ENCODE measurements at places on chromosomes 7 and 10. TPM values are rescaled to one million over a fixed set of nuclear protein-coding genes. Genes with fewer than 3 reads are reported as not detected.

DNA sequence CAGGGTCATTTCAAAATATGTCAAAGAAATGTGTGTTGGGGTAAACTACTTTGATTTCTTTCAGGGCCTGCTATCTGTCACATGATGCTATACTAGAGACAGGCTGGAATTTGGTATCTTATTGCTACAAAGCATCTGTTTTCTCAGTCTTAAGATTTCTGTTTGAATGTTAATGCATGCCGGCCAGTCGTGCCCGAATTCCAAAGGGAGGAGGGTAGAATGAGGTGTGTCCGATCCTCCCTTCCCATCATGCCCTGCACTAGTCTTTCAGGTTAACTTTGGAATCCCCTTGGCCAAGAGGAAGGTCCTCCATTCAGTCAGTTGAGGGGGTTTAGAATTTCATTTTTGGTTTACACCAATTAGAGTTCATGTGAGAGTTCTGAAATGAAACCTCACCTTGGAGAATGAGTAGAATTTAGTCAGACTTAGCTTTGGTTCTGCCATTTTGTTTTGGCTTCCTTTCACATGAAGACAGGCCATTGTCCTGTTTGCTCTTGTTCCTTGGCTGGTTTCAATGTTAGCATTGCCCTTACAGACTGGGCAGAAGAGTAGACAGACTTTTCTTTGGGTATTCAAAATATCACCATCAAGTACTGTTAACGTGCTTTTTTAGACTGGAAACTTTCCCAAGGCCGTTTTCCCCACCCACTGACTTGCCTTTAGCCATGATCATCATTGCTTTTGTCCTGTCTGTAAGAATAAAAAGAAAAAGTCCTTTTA, 95.8 kb downstream of the CAMK1D start:
- DNase-seq: peak; percentile 54
- H3K4me1 ChIP-seq: peaks cover 14% of the 10 kb centered on the region
- H3K36me3 ChIP-seq: no peaks in the 10 kb centered on the region
- H3K27ac ChIP-seq: peak overlapping the region; percentile 50
- H3K27me3 ChIP-seq: no peaks in the 10 kb centered on the region

NEURL1 gene
- total RNA-seq: 46.1 TPM

DNA sequence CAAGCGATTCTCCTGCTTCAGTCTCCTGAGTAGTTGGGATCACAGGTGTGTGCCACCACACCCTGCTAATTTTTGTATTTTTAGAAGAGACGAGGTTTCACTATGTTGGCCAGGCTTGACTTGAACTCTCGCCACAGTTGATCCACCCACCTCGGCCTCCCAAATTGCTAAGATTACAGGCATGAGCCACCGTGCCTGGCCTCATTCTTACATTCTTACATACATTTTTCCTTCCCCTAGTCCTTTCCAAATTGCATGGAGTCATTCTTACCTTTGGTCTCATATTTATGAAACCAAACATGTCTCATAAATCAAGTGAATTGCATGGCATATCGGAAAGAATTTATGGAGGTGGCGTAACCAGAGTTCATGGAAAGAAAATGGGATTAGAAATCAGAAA, 148.5 kb downstream of the ANLN start:
- no peaks in the 10 kb centered on the region for H3K4me1 ChIP-seq
- no peak for DNase-seq
- H3K27ac ChIP-seq: no peak overlapping the region

DNA sequence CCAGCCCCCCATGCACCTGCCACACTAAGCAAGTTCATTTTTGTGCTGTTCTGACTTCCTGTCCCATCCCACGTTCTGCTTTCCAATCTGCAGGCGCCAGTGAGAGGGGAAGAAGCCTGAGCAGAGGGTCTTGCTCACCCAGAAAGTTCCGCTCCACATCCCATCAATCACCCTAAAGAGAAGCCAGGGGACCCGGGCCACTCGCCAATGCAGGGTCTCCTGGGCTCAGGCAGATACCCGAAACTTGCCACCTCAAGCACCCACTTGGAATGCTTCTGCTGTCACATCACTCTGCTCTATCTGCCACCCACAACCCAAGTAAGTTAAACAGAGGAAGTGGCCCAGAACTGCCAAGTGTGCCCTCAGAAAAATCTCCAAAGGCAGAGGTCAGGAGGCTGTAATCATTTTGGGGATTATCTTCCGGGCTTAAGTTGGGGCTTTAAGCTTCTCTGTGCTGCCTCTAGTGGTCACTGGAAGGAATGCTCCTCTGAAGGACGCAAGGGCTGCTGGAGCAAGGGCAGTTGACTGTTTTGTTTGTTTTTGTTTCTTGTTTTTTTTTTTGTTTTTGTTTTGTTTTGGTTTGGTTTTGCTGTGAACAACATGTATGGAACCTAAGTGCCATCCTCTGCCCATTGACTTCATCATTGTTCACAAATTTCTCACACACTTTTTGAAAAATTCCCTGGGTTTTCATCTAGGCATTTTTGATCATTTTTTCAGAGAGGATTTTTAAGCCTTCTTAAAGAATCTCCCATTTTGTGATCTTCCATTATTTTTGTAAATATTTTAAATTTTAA, 25.5 kb downstream of the PRR15 start:
- peaks cover 4% of the 10 kb centered on the region for H3K4me1 ChIP-seq
- H3K36me3 ChIP-seq: no peaks in the 10 kb centered on the region
- no peak overlapping the region for H3K4me3 ChIP-seq
- peak; percentile 77 for DNase-seq
- H3K27me3 ChIP-seq: no peaks in the 10 kb centered on the region
- peak overlapping the region; percentile 72 for H3K27ac ChIP-seq

GIMAP8 gene
- 3.4 TPM for total RNA-seq

DNA sequence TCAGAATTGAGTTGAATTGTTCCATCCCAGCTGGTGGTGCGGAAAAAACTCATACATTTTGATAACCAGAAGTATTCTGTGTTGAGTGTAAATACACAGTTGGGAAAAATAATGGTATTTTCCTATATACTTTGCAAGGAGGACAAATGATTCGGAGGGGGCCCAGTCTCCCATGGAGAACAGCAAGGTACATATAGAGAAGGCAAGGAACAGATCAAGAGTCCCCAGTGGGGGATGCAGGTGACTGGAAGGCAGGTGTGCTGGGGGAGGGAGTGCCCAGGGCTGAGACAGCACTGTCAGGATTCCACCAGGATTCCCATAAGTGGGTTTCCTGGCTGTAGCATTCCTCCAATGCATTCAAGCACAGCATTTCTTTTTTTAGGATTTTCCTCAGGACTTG, 10.8 kb upstream of the ADCY1 start:
- peak; percentile 3 for DNase-seq
- H3K4me1 ChIP-seq: no peaks in the 10 kb centered on the region
- no peaks in the 10 kb centered on the region for H3K36me3 ChIP-seq
- H3K27ac ChIP-seq: no peak overlapping the region
- no peak overlapping the region for H3K4me3 ChIP-seq

GRCh38 chr7:101081432-101081831, 3.8 kb upstream of the TRIM56 start:
- H3K4me3 ChIP-seq: no peak overlapping the region
- H3K4me1 ChIP-seq: peaks cover 2% of the 10 kb centered on the region
- no peak overlapping the region for H3K27ac ChIP-seq
- H3K36me3 ChIP-seq: no peaks in the 10 kb centered on the region
- no peak for DNase-seq
- H3K27me3 ChIP-seq: no peaks in the 10 kb centered on the region

BICC1 gene
- 2.9 TPM for total RNA-seq

- H3K36me3 ChIP-seq: no peaks in the 10 kb centered on the region
- no peak overlapping the region for H3K4me3 ChIP-seq
- DNase-seq: no peak
- no peak overlapping the region for H3K27ac ChIP-seq
- no peaks in the 10 kb centered on the region for H3K4me1 ChIP-seq
These were observed 113.4 kb downstream of the JAZF1 start for GRCh38 chr7:28067171-28067570.

GNAT3 gene
- not detected for total RNA-seq

DNA sequence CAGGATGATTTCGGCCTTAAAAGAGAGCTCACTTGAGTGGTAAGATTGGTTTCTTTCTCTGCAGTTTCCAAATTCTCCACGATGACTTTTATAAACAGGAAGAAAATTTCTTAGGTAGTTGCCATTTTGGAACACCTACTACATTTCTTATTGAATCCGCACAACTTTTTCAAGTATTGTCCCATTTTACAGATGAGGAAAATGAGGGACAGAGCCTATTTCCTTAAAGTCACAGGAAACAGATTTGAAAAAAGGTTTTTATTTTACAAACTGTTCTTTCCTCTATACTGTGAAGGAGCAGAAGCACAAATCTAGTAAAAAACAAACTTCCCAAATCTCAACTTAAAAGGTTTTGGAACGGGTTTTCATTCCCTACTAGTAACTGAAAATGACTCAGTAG, 2.7 kb downstream of the YWHAG start:
- H3K4me3 ChIP-seq: no peak overlapping the region
- DNase-seq: no peak
- H3K27me3 ChIP-seq: no peaks in the 10 kb centered on the region
- H3K36me3 ChIP-seq: no peaks in the 10 kb centered on the region

PNLIP gene
- total RNA-seq: 5.0 TPM

CDK14 gene
- total RNA-seq: 1.9 TPM
